NCI-H345 (cell line): ENCODE measurements at places on chromosomes 13 and 19.

- DNase-seq = no peak
These were observed 9.1 kb downstream of the ZMYM2 start for GRCh38 chr13:19967621-19968020.

DNA sequence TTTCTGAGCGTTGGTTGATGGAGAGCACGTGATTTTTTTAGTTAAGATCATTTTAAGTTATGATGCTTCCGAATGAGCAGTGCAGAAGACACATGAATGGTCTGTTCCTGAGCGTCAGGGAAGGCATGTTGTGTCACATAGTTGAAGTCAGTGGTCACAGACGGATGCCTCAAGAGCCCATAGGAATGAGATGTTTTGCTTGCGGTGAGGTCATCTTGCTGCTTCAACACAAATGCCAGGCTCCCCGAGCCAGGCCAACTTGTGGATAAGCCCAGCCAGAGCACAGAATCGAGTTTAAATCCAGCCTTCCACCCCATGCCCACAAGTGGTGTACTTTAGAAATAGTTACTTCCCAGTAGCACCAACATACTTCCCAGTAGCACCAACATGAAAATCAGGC, 5.4 kb downstream of the UPF3A start:
- DNase-seq = no peak

DNA sequence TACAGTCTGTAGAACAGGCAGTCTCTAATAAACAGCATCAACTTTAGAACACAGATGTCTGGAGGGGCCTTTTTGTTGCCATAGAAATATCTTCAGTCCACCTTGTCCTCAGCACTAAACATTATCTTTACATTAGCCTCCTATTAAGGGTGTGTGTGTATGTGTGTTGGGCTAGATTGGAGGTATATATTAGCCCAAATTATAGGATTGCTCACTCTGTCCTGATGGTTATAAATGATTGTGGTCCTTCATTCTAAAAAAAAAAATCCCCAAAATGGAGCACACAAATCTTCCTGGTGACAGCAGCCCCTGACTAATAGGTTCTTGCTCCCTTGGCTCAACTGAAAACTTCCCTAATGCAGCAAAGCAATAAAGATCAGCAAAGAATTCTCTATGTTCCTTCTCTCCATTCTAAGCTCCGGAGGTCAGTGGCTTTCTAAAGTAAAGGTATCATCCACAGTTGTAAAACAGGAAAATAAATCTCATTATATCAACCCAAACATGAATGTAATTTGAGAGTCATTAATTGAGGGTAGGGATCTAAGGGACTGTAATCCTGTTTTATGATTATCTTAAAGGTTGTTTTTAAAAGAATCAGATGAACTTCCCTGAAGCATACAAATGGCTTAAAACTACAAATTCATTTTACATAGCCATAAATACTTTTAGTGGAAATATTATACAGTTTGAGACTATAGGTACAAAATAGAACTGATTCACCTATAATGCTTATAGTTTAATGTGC, 232.7 kb downstream of the KLF12 start:
- no peak for DNase-seq

DNA sequence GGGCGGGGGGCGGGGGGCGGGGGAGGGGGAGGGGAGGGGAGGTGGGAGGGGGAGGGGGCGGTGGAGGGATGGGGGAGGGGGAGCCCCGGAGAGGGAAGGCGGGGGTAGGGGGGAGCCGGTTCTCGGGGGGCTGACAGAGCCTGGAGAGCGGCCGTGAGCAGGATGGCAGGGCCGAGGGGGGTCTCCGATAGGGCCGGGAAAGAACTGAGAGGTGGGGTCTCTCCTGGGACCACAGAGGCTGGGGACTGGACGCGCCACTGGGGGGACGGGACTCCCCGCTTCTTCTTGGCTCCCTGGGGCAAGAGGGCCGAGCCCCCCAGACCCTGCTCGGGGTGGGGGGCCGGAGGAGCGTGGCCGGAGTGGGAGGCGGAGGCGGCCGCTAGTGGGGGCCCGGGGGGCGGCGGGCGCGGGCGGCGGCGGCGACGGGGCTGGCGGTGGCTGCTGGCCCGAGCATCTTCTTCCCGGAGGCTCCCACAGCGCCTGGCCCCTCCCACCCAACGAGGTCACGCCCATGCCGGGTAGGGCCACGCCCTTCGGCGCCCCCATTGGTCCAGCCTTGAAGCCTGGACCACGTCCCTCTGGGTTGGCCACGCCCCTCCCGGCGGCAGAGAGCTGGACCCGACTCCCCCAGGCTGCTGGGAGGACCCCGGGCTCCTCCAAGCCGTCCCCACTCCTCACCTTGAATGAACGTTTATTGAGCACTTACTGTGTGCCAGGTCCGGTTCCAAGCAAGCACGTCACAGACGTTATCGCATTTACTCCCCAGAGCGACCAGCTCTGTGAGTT, at the start of gene NOVA2:
NOVA2 (minus strand) TSS at position 313 of the 786 bp plus-strand sequence. CDS start 514 bp downstream, outside the sequence.
- peak; percentile 80 for DNase-seq

DNA sequence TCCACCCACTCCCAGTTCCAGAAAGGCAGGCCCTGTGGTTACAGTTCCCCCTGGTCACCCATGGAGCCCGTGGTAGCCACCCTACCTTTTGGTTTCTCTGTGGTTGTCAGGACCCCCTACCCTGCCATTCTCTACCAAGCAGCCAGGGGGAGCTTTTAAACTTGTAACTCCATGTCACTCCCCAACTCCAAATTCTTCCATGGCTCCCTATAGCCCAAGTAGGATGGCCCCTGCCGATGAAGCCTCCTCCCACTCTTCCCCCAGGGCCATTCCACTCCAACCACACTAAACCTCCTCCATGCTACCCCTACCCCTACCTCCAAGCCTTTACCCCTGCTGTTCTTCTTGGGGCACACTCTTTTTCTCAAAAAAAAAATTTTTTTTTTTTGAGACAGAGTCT, 2.2 kb downstream of the S1PR2 start:
- DNase-seq = peak; percentile 36

- DNase-seq = no peak
These were observed 393.6 kb downstream of the TDRD3 start for GRCh38 chr13:60790620-60791019.

DNA sequence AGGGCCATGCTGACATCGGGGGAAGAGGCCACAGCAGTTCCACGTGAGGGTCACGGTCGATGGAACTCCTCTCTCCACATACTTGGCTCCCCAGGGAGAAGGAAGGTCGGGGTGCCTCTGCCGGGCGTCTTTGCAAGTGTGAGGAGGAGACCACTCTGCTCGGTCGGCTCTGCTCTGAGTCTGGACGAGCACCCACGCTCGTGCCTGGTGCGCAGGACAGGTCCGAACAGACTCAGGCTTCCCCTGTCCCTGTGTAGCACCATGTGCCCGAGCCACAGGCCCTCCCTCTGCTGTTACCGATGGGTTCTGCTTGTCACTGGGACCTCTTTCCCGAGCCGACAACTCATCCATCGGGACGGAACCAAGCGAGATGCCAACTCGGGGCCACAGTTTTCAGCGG, 35.1 kb downstream of the TMEM255B start:
- no peak for DNase-seq

GRCh38 chr13:79581870-79582315, 100.9 kb downstream of the NDFIP2 start:
- DNase-seq = no peak

GRCh38 chr19:39941615-39942365, 7.4 kb upstream of the FCGBP start:
- DNase-seq = no peak

DNA sequence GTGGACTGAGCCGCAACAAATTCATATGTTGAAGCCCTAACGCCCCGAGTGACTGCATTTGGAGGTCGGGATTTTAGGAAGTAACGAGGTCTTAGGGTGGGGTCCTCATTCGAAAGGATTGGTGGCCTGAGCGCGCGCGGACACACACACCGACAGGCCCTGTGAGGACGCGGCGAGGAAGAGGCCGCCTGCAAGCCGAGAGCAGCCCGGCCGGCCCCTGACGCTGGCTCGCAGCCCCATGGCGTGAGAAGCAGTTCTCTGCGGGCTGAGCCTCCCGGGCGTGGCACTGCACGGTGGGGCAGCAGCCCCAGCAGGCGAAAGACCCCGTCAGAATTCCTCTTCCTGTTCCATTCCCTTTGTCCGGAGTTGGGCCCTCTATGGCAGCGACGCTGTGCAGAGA, 131.2 kb downstream of the CRYL1 start:
- no peak for DNase-seq

GRCh38 chr13:106748785-106749184, 180.8 kb upstream of the ARGLU1 start:
- DNase-seq = no peak

- peak; percentile 64 for DNase-seq
These were observed 539 bp downstream of the PLD3 start for GRCh38 chr19:40348961-40349507.

DNA sequence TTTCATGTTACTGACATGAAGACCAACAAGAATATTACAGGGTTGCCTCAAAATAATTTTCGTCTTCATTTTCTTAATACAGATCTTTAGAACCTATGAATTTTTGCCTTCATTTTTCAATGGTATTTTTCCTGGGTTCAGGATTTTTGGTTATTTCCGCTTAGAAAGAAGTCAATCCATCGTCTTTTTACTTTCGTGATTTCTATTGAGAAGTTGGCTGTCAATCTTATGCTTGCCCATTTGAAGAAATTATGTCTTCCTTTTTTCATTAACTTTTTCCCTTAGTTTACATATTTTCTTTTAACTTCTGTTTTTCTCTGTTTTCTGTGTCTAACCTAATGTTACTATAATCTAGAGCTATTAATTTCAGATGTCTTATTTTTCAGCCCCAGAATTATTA, 868.9 kb upstream of the SLC10A2 start:
- DNase-seq = no peak

DNA sequence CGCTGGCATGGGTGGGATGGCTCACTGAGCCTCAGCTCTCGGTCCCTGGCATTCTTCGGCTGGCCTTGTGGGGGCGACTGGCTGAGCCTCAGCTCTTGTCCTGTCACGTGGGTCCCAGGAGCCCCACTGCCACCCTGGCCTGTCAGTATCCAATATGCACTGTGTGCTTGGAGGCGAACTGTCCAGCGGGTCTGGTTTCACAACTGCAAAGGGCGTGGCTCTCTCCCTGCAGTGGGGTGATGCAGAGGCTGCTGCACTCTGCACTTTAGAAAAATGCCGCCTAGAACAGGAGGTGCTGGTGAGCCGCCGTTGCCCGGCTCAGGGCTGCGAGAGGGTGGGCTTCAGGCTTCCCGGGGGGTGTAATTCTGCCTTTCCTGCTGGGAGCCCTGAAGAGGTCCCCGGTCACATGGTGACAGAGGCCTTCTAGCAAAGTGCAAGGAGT, 17.0 kb upstream of the TMEM255B start:
- DNase-seq = no peak
